ENCODE measurements at places on chromosomes 2 and 18. TPM values are rescaled to one million over a fixed set of nuclear protein-coding genes. Genes with fewer than 3 reads are reported as not detected.

The MYOM1 gene
- total RNA-seq: 4.8 TPM

The INHBB gene
- 24.3 TPM for total RNA-seq

The CXCR1 gene
- not detected for total RNA-seq

The CRYBA2 gene
- total RNA-seq: not detected

DNA sequence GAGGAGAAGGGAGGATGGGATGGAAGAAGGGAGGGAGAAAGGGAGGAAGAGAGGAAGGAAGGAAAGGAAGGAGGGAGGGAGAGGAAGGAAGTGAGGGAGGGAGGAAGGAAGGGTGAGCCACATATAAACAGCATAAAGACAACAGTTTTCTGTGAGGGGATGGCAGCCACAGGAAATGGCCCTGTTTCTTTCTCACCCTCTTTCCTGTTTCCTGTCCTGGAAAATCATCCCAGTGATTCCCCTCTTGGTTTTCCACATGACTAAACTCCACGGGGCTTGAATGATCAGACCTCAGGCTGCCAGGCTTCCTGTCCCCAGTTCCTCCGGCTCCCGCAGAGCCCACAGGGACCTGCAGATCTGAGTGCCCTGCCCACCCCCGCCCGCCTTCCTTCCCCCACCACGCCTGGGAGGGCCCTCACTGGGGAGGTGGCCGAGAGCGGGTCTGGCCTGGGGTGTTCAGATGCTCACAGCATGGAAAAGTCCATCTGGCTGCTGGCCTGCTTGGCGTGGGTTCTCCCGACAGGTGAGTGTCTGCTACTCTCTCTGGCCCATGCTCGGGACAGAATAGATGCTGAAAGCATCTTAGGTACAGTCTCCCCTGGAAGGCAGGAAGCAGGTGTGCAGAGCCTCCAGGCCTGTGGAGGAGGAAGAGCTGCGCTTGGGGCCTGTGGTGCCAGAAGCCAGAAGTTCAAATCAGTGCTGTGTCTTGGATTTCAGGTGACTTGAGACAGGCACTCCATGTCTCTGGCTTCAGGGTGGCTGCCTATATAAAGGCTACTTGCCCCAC, at the start of gene SIGLEC15:
SIGLEC15 (plus strand) TSS at position 418 of the 787 bp plus-strand sequence; CDS start at position 472, 54 bp downstream.
- no peak within 1 kb of the TSS for H3K27ac ChIP-seq
- no peaks in the 10 kb centered on the region for H3K36me3 ChIP-seq
- no peaks in the 10 kb centered on the region for H3K27me3 ChIP-seq
- H3K4me1 ChIP-seq: peaks cover 7% of the 10 kb centered on the region

DNA sequence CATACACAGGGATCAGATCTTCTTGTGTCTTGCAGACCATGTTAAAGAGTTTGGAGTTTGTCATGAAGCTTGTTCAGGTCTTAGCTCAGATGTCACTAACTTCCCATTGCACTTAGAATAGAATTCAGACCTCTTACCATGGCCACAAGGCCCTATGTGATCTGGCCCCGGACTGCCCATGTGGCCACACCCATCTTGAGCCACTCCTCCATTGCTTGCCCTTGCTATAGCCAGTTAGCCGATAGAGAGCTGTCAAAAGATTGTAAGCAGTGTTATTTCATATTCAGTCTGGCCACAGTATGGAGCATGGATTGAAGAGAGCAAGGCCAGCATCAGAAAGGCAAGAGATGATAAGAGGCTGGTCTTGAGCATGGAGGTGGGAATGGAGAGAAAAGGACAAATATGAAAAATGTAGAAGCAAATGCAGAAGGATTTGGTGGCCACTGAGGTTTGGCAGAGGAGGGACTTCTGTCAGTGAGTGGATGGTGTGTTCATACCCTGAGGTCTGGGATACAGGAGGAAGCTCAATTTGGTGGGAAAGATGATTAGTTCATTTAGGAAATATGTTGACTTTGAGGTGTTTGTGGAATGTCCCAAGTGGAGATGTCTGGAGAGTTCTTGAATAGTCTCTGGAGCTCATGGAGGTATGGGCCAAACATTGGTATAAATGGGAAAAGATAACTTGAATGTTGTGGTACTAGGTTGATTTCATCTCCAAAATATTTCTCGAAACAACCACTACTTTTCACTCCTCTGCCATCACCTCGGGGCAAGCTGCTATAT, 10.6 kb downstream of the DGUOK start:
- no peak overlapping the region for H3K4me3 ChIP-seq
- H3K4me1 ChIP-seq: peaks cover 54% of the 10 kb centered on the region
- peaks cover 22% of the 10 kb centered on the region for H3K36me3 ChIP-seq
- no peaks in the 10 kb centered on the region for H3K27me3 ChIP-seq

DNA sequence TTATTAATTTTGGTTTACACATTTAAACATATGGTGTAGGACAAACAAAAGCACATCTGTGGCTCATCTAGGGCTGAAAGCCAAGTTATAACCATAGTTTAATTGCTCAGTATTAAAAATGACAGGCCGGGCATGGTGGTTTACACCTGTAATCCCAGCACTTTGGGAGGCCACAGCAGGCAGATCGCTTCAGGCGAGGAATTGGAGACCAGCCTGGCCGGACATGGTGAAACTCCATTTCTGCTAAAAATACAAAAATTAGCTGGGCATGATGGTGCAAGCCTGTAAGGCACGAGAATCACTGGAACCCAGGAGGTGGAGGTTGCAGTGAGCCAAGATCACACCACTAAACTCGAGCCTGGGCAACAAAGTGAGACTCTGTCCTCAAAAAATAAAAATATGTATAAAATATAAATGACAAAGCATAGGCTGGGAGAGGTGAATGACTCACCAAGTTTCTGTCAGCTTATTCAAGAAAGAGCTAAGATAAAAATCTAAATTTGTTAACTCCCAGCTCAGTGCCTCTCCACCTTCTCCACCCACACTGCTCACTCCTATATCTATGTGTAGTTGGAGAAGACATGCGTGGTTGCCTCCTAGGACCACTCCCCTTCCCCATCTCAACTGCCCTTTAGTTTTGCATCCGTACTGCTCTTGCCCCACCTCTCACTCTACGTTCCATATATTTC, 79.2 kb upstream of the PID1 start:
- DNase-seq: no peak
- no peaks in the 10 kb centered on the region for H3K36me3 ChIP-seq
- H3K27ac ChIP-seq: no peak overlapping the region
- H3K4me3 ChIP-seq: no peak overlapping the region
- no peaks in the 10 kb centered on the region for H3K27me3 ChIP-seq

DNA sequence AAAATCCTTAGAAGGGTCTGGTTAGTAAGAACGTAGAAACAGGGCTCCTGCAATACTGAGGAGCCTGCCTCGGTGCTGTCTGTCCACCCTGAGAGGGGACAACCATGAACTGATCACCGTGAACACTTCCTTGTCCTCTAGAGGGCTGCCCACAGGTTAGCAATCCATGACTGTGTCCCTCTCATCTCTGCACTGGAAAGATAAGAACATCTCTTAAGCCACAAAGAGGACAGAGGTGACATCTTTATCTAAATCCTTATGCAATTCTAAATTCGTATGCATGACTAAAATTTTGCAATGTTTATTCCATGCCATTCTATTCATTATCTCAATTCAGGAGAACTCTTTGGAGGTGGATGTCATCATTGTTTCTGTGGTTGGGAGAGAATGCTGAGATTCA, 12.8 kb downstream of the EFR3B start:
- no peak overlapping the region for H3K4me3 ChIP-seq
- no peak overlapping the region for H3K27ac ChIP-seq
- no peak for DNase-seq
- H3K27me3 ChIP-seq: no peaks in the 10 kb centered on the region
- H3K36me3 ChIP-seq: no peaks in the 10 kb centered on the region

GRCh38 chr2:31813016-31813415, 197.8 kb downstream of the MEMO1 start:
- H3K27me3 ChIP-seq: no peaks in the 10 kb centered on the region
- no peak overlapping the region for H3K27ac ChIP-seq
- H3K36me3 ChIP-seq: no peaks in the 10 kb centered on the region
- no peaks in the 10 kb centered on the region for H3K4me1 ChIP-seq

GRCh38 chr2:233061591-233062450, 1.7 kb downstream of the INPP5D start:
- peak overlapping the region; percentile 51 for H3K4me3 ChIP-seq
- H3K27ac ChIP-seq: peak overlapping the region; percentile 84
- H3K36me3 ChIP-seq: no peaks in the 10 kb centered on the region
- H3K4me1 ChIP-seq: no peaks in the 10 kb centered on the region

- H3K4me3 ChIP-seq: no peak overlapping the region
- H3K36me3 ChIP-seq: no peaks in the 10 kb centered on the region
- DNase-seq: no peak
- no peaks in the 10 kb centered on the region for H3K27me3 ChIP-seq
- H3K27ac ChIP-seq: no peak overlapping the region
- H3K4me1 ChIP-seq: no peaks in the 10 kb centered on the region
These were observed 102.0 kb downstream of the DCDC2C start for GRCh38 chr2:3805201-3805939.

DNA sequence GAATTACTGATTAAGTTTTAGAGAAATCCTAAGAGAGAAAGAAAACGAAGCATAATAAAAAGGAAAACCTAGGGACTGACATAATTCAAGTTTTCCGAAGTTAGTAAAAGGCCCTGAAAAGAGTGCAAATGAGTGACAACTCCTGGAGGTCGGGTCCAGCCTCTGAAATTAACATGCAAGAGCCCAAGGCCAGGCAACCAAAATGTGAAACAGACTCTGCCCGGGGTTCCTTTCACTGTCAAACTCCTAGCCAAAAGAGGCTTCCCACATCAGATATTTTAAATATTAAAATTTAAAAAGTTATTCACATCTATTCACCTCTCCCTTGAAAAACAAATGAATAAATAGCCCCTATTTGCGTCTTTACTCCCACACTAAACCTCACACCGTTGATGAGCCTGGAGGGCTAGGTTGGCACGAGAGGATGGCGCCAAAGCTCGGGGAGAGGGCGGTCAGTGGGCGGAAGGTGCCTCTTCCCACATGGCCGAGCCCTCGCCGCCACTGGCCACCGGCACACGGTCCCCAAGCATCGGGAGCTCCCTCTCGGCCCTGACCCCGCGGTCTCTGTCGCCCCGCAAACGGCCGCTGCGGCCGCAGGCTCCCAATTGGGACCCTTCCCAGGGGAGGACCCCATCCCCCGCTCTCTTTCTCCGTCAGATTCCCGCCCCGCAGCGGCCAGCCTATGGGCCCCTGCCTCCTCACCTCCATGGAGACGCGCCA, 630 bp downstream of the PPM1G start:
- H3K27ac ChIP-seq: peak overlapping the region; percentile 85
- H3K27me3 ChIP-seq: no peaks in the 10 kb centered on the region
- H3K4me1 ChIP-seq: no peaks in the 10 kb centered on the region
- no peak for DNase-seq

GRCh38 chr2:58762176-58762781, 521.2 kb upstream of the FANCL start:
- no peak overlapping the region for H3K27ac ChIP-seq
- no peak for DNase-seq
- no peaks in the 10 kb centered on the region for H3K4me1 ChIP-seq
- H3K27me3 ChIP-seq: no peaks in the 10 kb centered on the region
- H3K4me3 ChIP-seq: no peak overlapping the region
- H3K36me3 ChIP-seq: no peaks in the 10 kb centered on the region

DNA sequence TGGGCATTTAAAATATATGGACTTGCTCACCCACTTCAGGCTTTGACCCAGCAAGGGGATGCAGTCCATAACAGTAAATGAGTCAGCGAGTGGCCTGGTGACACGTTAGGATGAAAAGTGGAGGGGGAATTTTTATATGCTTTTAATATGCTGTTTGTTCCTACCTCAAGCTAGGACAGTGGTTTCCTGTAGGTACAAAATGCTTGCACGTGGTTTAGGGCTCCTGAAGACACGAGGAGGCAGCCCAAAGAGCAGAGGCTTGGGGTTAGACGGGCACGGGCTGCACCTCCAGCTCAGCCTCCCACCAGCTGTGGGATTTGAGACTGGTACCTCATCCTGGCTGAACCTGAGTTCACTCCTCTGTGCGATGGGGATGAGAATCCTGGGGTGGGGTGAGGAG, 306.2 kb upstream of the CXCR4 start:
- no peaks in the 10 kb centered on the region for H3K27me3 ChIP-seq
- H3K4me1 ChIP-seq: no peaks in the 10 kb centered on the region
- no peak overlapping the region for H3K27ac ChIP-seq
- no peak overlapping the region for H3K4me3 ChIP-seq

- H3K4me3 ChIP-seq: no peak overlapping the region
- peak overlapping the region; percentile 77 for H3K27ac ChIP-seq
- DNase-seq: peak; percentile 71
- H3K27me3 ChIP-seq: no peaks in the 10 kb centered on the region
- no peaks in the 10 kb centered on the region for H3K4me1 ChIP-seq
- H3K36me3 ChIP-seq: no peaks in the 10 kb centered on the region
These were observed 93.0 kb downstream of the COL6A3 start for GRCh38 chr2:237320801-237321560.

- H3K36me3 ChIP-seq: no peaks in the 10 kb centered on the region
- H3K4me3 ChIP-seq: no peak overlapping the region
- no peak for DNase-seq
- H3K27ac ChIP-seq: no peak overlapping the region
- H3K27me3 ChIP-seq: no peaks in the 10 kb centered on the region
- H3K4me1 ChIP-seq: no peaks in the 10 kb centered on the region
These were observed 110.4 kb downstream of the CDC42EP3 start for GRCh38 chr2:37560863-37561614.

DNA sequence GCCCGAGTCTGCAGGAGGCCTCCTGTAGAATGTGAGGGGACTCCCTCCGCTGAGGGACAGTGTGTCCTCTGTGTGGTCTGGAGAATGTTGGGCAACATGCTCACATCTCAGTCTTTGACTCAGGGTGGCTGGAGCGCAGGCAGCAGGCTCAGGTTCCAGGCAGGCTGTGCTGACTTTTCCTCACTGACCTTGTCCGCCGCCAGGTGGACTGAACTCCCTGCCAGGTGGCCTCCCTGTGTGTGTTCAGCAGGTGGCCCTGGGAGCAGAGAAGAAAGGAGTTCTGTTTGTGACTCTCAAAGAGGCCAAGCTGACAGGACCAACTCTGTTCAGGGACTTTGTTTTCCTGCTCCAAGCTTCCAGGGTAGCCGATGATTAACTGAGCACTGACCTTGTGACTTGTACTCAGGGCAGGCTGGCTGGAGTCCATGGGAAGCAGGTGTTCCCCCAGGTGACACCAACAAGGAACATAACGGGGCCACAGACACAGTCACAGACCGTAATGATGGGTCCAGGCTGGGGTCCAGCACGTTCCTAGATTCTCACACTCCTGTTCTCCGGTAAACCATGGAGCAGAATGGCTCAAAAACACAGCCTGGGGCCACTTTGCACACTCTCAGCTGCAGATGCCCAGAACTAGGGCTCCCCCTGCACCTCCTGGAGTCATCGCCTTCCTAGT, 439.8 kb downstream of the RNF144A start:
- no peak for DNase-seq
- no peaks in the 10 kb centered on the region for H3K27me3 ChIP-seq
- H3K4me1 ChIP-seq: no peaks in the 10 kb centered on the region
- H3K36me3 ChIP-seq: no peaks in the 10 kb centered on the region
- no peak overlapping the region for H3K27ac ChIP-seq
- no peak overlapping the region for H3K4me3 ChIP-seq
